KBM-7 (cell line): ENCODE measurements at places on chromosomes 7 and 10.

- DNase-seq = no peak
These were observed 29.0 kb upstream of the HNRNPH3 start for GRCh38 chr10:68302871-68303270.

DNA sequence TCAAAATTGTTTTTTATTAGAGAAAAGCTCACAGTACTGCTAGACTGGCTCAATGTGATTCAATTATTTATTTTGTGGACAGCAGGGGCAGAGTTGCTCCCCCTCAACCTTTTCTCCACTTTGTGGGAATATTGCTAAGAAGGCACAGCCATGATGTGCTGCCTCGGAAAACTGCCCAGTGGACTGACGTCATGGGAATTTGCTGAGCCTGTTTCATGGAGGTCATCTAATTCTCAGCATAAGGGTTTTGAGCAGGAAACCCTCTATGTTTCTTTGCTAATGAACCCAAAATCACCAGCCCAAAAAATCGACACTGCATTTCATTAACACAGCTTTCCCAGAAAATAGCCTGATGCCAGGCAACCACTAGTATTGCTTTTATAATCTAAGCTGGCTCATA is 228.8 kb upstream of the FAM3C start:
- DNase-seq = no peak

DNA sequence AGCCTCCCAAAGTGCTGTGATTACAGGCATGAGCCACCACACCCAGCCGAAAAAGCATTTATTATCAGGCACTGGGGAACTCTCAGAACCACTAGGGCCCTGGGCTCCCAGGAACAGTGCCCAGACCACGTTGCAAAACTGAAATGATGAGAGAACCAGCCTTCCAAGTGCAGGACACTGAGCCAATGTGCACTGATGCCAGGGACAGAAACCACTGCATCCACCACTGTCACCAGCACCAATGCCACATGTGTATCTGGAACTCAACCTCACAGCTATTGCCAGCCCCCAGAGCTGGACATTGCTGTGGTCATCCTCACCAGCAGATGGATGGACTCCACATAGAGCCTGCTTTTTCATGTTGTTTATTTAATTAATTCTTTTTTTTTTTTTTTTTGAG is 28.2 kb upstream of the TPST1 start:
- no peak for DNase-seq

DNA sequence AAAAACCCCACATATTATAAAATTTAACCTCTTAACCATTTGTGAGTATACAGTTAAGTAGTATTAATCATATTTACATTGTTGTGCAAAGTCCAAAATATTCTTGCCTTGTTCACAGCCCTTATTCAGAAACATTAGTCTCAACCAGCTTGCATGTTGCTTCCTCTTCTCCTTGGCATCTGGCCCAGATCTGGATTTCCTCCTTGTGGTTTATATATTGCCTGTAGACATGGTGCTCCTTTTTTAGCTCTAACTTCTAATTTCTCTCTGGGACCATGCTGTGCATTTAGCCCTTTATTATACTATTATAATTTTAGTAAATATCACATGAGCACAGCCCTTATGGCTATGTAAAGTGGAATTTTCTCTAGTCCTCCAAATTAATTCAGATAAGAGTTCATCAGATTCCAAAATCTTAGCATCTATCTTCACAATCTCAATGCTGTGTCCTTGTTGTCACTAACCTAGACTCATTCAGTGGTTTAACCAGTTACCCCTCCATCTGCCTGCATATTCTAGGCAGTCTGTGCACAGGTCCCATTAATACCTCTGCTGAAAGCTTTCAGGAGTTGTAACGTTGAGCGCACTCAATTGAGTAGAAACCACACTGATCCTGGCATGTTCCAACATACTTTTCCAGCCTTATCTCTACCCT is 7.9 kb downstream of the CPED1 start:
- DNase-seq = peak; percentile 88

- DNase-seq = no peak
These were observed 39.0 kb downstream of the LRRC17 start for GRCh38 chr7:102951839-102952238.

- no peak for DNase-seq
These were observed 14.7 kb downstream of the HNRNPA2B1 start for GRCh38 chr7:26185844-26186180.

DNA sequence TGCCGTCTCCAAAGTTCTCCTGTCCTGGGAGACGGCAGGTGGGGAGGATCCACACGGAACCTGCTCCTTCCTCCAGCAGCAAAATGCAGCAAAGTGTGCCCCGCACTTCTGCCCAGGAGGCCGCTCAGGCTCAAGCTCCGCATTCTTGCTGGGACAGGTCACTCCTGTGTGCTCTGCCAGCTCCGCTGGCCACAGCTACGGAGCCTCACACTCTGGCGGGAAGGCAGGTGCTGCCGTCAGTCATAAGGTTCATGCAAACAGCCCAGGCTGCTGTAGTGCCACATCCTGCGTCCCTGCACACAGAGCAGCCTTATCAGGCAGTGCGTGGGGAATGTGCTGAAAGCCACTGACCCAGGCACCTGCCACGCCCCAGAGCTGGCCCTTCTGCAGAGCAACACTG is 22.4 kb downstream of the ADGRA1 start:
- no peak for DNase-seq

- no peak for DNase-seq
These were observed 573 bp downstream of the TFR2 start for GRCh38 chr7:100640517-100641440.

DNA sequence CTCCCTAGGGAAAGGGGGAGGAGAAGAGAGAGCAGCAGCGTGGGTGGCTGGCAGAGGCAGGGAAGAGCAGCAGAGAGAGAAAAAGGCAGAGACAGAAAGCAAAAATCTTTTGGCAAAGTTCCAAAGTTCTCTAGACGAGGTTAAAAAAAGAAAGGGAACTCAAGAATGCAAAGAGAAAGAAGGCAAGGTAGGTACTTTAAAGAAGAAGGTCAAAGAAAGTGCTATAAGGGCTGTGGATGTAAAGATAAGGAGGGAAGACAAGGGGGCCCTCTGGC is 20.2 kb upstream of the OPTN start:
- DNase-seq = peak; percentile 20

- DNase-seq = no peak
These were observed 21.9 kb upstream of the KCNK18 start for GRCh38 chr10:117175215-117175900.

- DNase-seq = no peak
These were observed 101.0 kb upstream of the NFE2L3 start for GRCh38 chr7:26051021-26051420.

- DNase-seq = no peak
These were observed 230.2 kb downstream of the PCLO start for GRCh38 chr7:82932516-82932915.

GRCh38 chr7:103025341-103025740 is 49.3 kb downstream of the FBXL13 start:
- DNase-seq = peak; percentile 95
